CD4-positive, alpha-beta T cell treated with Interleukin-1 beta for 1 hour (primary cell): ENCODE measurements at places on chromosomes 3 and 15.

DNA sequence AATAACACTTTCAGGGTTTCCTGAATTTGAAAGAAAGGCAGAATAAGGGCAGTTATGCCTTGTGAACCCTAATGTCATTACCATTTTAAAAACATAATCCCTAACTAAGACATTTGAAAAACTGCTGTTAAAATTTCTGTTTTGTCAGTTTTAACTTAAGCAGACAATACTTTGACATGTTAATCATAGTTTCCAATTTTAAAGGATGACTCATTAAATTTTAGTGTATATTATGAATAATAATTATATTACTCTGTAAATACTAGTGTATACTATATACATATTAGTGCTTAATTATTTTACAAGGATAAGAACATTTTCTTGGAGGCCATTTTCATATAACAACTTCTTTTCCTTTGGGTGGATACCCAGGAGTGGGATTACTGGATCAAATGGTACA, 553.1 kb upstream of the BCHE start:
- no peak for DNase-seq

- no peak for DNase-seq
Observed at GRCh38 chr3:149375501-149376196, 1.8 kb downstream of the TM4SF1 start.

- DNase-seq: no peak
Observed at GRCh38 chr3:85312331-85312730, 353.5 kb downstream of the CADM2 start.

DNA sequence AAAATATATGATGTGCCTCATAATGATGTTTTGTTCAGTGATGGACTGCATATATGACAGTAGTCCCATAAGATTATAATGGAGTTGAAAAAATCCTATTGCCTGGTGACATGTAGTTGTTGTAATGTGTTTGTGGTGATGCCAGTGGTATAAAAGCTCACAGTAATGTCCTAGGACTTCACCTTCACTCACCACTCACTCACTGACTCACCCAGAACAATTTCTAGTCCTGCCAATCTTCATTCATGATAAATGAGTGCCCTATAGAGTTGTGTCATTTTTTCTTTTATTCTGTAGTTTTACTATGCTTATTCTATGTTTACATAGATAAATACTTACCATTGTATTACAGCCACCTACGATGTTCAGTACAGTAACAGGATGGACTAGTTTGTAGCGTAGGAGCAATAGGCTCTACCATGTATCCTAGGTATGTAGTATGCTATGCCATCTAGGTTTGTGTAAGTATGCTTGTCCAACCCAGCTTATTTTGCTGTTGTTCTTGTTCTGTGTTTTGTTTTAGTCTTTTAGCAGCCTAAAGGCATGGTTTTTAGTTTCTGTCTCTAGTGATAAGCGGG, 88.5 kb upstream of the LRRFIP2 start:
- no peak for DNase-seq

GRCh38 chr3:15405448-15406050, 21.8 kb downstream of the METTL6 start:
- DNase-seq: peak; percentile 66

GRCh38 chr3:165279471-165279870, 83.3 kb upstream of the SLITRK3 start:
- DNase-seq: no peak

DNA sequence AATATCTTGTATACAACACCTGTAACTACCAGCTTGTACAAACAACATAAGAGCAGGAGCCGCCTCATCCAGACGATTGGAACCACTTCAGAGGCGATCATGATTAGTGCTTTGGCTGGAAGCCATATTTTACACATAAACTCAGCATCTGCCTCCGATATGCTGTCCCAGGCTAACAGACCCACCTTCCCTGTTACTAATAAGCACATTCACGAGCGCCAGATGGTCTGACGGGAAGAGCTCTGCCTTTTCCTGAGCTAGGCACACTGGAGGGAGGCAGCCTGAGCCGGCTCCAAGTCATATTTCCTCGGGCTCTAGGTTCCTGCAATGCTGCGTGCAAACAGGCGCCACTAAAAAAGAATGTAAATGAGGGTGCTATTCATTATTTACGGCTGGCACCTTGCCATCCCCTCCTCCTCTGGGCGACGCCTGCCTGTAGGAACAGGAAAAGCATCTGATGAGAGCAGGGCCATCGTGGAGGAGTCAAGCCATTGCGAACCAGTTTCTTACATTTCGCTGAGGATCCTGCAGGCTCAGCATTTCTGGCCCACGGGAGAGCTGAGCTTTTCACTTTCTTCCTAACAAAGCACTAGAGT, 98.2 kb downstream of the ANXA2 start:
- no peak for DNase-seq

DNA sequence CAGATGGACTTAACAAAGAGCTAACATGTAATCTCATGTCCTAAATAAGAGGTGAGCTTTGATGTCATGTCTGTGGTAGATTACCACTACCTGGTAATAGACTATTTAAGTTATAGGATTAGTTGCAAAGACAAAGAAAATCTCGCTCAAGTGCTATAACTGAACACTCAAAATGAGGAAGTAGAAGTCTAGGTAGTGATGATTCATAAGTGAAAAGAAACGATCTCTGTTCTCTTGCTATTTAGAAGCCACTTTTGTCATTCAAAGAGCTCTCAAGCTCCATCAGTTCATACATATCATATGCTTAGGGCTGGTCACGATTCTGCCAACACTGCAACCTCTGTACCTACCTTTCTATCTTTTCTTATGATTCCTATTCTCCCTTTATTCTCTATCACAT, 110.9 kb downstream of the EDEM1 start:
- no peak for DNase-seq

DNA sequence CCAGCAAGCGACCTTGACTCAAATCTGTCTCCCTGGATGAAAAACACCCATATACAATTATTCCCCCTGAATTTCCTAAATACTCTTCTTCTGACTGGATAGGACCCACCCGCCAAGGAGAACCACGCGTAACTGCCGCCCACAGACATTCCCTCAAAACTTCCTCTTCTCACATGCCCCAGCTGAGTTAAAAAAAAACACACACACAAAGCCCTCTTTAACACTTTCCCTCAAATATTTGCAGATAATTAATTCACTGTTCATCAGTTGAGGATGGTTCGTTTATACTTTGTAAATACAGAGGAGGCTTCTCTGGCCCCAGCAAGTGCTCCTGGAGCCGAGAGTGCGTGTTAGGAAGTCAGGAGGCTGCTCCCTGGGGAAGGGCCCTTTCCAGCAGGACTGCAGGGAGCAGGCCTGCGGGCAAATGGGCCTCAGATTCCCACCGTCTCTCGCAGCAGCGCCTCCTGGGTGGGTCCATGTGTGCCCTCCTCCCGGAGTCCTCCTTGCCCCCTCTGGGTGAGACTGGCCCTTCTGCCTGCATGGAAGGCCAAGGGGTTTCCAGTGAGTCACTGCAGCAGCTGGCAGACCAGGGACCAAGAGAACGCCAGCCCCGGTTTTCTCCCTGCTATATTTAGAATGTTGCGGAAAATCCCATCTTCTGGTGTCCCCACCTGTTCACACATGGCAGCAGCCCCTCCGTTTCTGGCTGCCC, 46.8 kb downstream of the MGLL start:
- DNase-seq: peak; percentile 30

GRCh38 chr3:18121020-18121419, 304.1 kb downstream of the SATB1 start:
- DNase-seq: no peak

- no peak for DNase-seq
Observed at GRCh38 chr3:26084629-26085028, 294.7 kb downstream of the OXSM start.

DNA sequence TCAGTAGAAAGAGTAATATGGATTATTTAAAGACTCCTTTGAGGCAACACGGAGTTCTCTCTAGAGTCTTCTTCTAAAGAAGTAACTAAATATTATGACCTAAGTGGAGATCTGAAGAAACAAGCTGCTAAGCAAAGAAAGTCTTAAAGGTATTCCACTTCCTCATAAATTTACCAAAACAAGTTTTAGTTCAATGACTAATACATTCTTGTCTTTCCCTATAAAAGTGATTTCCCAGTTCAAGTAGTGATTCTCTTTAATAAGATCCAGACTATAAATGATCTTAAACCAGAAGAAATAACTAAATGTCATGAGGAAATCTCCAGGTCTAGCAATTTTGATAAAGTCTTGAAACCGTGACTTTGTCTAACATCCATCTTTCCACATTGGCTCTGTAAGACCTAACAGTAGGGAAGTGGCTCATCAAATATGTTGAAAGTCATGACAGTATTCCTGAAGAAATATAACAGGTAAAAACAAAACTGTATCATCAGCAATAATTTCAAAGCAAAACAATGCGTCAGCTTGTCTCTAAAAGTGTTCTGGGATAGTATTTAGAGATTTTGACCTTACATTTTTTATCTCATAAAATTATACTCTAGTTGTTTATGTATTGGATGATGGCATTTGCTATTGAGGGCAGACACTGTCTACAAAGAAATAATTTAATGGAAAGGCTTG, 51.8 kb upstream of the NEDD4 start:
- no peak for DNase-seq

DNA sequence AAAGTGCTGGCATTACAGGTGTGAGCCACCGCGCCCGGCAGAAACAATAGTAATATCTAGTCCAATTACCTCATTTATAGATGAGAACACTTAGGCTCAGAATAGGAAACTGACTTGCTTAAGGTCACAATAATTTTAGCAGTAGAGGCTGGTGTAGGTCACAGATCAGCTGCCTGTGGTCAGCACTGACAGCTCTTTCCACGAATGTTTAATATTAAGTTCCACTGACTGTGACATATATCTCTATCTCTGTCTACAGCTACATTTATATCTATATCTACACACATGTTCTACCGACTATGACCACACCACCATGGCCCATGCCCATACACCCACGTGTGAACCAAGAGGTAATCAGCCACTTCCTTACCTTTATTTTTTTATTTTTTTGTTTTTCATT, 40.2 kb upstream of the DLG1 start:
- DNase-seq: no peak

- DNase-seq: no peak
Observed at GRCh38 chr15:98842973-98843285, 164.7 kb downstream of the PGPEP1L start.

DNA sequence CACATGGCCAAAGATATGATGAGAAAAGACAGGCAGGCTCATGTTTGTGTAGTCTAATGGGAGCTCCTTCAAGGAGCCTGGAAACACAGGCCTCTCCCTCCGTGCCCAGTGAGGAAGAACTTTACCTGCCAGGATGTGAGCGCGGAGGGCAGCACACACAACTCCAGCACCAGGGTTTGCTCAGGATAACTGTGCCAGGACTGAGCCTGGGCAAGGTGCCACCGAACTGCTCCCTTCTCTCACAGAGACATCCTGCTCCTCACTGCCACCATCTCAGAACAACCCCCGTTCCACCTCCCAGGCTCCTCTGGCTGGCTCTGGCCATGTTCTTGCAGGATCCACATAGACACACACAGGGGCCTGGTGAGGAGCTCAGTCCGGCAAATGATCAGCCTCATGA, 87.4 kb downstream of the NUP210 start:
- no peak for DNase-seq

GRCh38 chr15:24772266-24772665, 96.7 kb downstream of the NPAP1 start:
- DNase-seq: no peak

DNA sequence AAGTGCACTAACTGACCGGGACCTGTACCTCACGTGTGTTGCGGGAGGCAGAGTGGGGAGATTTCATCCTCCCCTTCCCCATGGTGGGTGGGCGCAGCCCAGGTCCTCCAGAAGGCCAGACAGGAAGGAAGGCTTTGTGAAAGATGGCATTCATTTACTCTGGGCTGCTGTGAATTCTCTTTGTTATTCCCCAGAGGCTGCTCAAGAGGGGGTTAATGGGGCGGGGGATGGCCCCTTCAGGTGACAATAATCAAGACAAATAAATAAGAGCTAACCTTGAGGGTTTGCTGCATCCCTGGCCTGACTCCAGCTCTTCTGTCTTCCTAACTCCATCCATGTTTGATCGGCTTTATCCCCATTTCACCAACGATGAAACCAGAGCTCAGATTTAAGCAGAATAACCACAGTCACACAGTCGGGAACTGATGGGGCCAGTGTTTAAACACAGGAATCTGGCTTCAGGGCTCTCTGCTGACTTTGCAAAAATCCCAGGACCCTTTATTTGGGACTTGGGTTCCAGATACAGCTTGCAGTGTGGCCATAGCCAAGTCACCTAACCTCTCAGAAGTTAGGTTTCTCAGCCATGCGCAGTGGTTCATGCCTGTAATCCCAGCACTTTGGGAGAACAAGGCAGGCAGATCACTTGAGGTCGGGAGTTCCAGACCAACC, 16.5 kb downstream of the PIF1 start:
- no peak for DNase-seq

- no peak for DNase-seq
Observed at GRCh38 chr15:92666780-92667179, 11.2 kb upstream of the FAM174B start.

DNA sequence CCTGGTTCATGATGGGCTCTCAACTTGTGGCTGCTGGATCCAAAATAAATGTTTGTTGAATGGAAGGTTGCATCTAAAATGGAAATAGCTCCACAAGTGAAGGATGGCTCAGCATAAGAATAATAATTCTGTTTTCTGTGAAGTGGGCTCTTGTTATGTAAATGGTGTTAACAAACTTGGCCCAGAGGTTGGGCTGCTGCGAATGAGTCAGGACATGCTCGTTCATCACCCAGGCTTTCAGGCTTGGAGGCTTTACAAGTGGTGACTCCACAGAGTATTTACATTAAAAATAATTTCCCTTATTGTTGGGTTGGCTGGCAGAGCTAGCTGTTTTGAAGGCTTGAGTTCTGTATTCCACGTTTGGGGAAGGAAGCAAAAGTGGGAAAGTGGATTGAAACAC, 60.5 kb downstream of the ITGB5 start:
- DNase-seq: no peak

- peak; percentile 31 for DNase-seq
Observed at GRCh38 chr3:102057781-102058421, 208.6 kb downstream of the NFKBIZ start.

GRCh38 chr3:139358841-139359562, 15.2 kb downstream of the MRPS22 start:
- no peak for DNase-seq

DNA sequence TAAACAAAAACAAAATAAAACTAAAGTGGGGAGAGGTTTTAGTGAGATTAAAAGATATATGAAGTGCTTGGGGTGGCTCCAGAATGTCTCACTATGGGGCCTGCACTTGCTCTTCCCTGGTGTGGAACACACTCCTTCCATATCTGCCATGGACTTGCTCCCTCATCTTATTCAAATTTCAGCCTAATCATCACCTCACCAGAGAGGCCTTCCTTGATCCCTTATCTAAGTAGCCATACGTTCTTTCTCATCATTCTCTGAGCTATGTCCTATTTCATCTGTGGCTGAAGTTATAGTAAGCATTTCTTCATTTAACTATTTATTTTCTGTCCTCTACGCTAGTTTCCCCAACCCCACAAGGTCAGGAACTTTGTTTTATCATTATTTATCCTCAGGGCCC, 511.7 kb downstream of the NTRK3 start:
- DNase-seq: no peak

DNA sequence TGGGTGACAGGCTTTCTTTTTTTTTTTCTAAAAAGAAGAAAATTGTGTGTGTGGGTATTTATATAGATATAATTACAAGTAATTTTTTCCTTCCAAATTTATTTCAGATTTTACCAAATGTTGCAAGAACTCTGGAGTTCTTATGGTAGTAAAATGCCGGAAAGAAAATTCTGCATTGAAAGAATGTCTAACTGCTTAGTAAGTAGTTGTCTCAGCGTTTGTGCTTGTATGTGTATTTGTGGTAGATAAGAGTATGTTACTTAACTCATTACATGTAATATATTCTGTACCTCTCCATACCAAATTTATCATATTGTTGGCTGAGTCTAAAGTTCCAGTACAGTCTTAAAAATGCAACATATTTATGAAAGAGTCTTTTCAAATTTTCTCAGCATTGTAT, 32.3 kb upstream of the ZCWPW2 start:
- no peak for DNase-seq
